H9 (cell line): ENCODE measurements at places on chromosomes 13 and 19. TPM values are rescaled to one million over a fixed set of nuclear protein-coding genes. Genes with fewer than 3 reads are reported as not detected.

The ZSCAN4 gene
- not detected in 2 replicates for total RNA-seq

The VSTM1 gene
- total RNA-seq: 0.48 TPM in 1 of 2 replicates, not detected in the other

The PET100 gene
- total RNA-seq: 129 and 143 TPM in 2 replicates

DNA sequence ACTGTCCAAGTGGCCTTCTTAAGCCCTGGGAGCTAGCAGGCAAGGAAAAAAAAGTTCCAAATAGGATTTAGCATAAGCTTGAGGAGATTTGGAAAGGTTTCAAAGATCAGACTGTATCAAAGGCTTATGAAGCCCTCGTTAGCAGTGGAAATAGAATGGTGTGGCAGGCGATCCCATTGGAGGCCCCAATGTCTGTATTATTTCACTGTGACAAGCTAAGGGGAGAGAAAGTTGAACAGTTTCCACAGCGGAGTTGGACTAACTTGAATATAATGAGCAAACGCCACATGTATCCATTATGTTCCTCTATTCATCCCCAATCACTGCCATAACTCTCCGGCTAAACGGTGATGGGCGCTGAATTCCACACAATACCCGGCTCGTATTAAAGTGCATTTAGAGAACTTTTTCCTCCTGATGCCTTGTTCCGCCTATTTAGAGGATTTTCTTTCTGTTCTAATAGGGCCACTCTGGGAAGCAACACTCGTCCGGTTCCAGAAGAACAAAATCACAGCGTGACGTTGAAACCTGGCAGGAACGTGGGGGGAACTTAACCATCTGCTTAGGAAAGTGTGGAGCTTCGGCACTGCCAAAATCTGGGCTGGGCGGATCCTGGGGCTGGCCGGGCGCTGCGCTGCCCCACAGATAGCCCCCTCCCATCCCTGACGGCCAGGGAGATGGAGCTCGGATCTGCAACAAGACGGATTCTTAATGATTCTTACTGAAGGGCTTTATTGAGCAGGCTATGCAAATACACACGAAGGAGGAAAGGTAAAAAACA, 1.0 kb upstream of the PCDH8 start:
- DNase-seq: peak; percentile 39

DNA sequence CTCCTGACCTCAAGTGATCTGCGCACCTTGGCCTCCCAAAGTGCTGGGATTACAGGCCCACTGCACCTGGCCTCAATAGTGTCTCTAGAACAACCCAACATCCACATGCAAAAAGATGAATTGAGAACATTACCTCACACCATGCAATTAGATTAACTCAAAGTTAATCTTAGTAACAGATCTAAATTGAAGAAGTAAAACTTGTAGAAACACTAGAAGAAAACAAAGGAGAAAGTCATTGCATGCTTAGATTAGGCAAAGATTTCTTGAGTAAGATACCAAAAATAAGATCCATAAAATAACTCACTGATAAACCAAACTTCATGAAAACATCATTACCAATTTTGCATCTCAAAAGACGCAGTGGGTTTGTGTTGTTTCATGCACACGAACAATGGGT, 2.8 kb downstream of the CPAMD8 start:
- no peak for DNase-seq

GRCh38 chr19:18230941-18231734, 4.9 kb upstream of the PDE4C start:
- DNase-seq: no peak

GRCh38 chr13:27637289-27637626, 15.6 kb downstream of the POLR1D start:
- no peak for DNase-seq

- no peak for DNase-seq
These were observed 2.2 kb upstream of the LYPD5 start for GRCh38 chr19:43804432-43804831.

DNA sequence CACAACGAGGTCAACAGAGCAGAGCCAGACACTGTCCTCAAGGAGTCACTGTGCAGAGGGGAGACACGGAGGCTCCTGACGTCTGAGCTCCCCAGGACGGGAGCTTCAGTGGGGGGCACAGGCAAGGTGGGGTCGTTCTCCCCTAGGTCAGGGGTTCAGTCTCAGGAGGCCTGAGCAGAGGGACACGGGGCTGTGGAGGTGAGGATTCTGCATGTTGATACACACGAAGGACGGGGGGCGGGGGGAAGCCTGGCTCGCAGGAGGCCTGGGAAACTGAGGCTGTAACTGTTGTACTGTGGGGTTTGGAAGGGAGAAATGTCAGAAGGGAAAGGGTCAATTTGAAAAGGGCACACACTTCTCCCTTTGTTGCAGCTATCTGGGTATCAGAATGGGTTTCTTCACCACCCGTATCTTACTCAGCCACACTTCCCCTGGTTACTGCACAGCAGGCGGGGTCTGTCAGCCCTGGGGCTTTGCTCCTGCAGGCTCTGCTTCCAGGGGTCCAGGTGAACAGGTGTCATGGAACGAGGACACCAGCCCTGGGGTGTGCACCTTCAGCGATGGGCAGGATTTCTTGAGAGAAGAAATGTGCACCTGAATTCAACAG, 748 bp upstream of the SIGLEC8 start:
- no peak for DNase-seq
